ENCODE measurements at places on chromosomes 16 and 17.

DNA sequence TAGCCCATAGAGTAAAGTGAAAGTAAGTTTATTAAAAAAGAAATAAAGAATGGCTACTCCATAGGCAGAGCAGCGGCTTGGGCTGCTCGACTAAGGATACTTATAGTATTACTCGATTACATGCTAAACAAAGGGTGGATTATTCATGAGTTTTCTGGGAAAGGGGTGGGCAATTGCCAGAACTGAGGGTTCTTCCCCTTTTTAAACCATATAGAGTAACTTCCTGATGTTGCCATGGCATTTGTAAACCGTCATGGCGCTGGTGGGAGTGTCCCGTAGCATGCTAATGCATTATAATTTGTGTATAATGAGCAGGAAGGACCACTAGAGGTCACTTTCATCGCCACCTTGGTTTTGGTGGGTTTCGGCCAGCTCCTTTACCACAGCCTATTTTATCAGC, 13.3 kb upstream of the GAS7 start:
- no peak for DNase-seq

DNA sequence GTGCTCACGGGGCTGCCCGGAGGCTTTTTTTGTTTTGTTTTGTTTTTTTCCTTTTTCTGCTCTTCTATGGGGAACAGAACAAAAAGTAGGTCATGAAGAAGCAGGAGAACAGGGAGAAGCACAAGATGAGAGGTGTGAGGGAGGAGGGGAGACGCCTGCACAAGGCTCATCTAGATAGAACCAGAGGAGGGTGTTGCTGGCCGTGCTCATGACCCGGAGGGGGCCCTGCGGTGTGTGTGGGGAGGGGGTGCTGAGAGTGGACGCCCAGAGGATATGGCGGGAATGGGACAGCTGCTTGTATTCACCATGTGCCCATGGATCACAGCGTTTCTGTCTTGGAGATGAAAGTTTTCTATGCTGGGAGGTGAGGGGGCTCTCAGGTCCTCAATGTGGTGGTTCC, 183.7 kb downstream of the FOXL1 start:
- no peak for DNase-seq

DNA sequence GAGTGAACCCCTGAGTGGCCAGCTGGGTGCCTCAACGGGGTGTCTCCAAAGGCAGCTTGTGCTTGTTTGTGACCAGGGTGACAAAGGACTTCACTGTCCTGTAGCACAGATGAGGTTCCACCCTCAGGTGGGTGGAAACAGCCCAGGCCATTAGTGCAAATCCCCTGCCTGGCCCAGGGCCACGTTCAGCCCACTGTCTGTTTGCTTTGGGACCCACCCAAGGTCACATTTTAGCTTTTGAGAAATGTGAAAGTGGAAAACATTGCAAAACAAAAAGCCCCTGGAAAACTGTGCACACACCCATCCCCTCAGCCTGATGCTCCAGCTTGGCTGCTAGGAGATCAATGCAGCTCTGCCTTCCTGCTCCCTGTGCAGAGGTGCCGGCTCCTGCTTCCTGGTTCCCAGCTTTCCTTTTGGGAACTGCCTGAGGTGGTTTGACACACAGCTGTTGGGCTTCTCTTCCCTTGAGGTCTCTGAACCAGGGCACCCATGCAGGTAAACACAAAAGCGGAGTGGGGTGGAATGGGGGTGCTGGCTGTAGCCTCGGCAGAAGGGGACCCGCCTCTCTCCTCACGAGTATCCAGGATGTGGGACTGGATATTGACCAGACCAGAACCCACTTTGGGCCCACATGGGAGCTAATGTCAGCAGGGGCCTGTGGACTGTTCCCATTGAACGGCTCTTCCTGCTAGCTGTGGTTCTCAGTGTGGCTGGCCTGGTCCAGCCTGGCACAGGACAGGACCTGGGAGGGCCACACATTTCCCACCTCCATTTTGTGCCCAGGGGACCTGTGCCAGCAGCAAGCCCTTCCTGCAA, 7.9 kb upstream of the SPHK1 start:
- DNase-seq = no peak

DNA sequence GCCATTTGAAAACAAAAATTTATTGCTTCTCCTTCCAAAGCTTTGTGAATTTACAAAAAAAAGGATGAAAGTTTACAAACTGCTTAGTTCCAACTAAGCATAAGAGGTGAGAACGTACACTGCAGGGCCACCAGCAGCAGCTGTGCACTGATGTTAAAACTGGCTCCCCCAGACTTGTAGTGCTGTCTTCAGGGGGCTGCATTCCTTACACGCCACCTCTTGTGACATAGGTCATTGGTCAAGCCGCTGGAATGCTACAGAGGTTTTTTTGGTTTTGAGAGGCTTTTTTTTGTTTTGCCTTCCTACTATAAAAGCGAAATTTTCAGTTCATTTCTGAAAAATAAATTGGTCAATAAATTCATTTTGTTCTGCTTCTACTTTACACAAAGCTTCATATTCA, 6.9 kb downstream of the IFT20 start:
- no peak for DNase-seq

DNA sequence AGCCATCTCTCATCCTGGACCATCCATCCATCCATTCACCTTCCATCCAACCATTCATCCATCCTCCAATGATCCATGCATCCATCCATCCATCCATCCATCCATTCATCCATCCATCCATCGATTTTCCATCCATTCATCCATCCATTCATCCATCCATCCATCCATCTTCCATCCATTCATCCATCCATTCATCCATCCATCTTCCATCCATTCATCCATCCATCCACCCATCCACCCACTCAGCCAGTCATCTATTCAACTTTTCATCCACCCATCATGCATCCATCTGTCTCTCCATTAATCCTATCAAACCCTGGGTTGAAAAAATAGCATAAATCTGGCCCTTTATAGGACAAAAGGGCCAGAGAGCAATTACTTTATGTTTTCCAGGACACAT, 158.3 kb upstream of the WSCD1 start:
- no peak for DNase-seq

GRCh38 chr17:40319651-40320540, 10.9 kb downstream of the RARA start:
- DNase-seq = no peak

DNA sequence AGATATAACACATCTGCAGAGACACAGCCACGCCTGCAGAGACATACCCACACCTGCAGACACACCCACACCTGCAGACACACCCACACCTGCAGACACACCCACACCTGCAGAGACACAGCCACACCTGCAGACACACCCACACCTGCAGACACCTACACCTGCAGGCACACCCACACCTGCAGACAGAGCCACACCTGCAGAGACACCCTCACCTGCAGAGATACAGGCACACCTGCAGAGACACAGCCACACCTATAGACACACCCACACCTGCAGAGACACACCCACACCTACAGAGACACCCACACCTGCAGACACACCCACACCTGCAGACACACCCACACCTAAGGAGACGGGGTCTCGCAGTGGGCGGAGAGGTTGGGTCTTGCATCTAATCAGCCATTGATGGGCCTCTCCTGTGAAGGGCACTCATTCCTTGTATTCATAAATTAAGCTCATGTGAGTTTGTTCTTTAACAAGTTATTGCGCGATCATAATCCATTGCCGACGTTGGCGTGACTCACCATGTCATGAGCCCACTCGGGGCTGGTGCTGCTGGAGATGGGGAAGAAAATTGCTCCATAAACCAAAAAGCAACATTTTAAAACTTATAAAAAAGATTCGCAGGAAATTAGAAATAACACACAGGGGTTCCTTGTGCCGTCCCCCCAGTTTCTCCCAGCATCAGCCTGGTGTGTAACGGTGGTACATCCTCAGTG, 28.9 kb upstream of the CDH15 start:
- DNase-seq = no peak

Measured in stimulated activated CD4-positive, alpha-beta T cell treated with anti-CD3 and anti-CD28 coated beads, TNF-alpha, amount 100 ng/mL, for 48 hours (primary cell).